ACHN (cell line): ENCODE measurements at places on chromosomes 3 and 15.

- no peak for DNase-seq
These were observed 83.3 kb downstream of the TMEM108 start for GRCh38 chr3:133121450-133121849.

GRCh38 chr3:54663501-54664011, 264.3 kb downstream of the LRTM1 start:
- DNase-seq, result no peak

GRCh38 chr3:42961633-42962032, 17.5 kb upstream of the GASK1A start:
- DNase-seq, result peak; percentile 45

DNA sequence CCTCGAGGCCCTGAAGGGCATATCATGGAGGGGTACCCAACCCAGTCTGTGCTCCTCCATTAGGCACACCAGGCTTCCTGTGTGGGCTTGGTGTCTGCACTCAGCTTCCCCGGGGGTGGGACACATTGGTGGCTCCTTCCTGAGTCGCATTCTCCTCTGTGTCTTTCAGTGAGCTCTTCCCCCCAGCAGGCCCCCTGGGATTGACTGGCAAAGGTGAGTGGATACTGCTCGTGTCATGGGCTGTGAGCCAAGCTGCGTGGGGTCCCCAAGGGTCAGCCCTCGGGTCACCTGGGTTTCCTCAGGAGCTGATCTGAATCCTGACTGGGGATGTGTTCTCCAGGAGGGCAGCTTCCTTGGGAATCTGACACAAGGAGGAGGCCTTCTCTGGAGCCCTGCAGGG, 231.0 kb downstream of the SNRPN start:
- DNase-seq, result no peak

DNA sequence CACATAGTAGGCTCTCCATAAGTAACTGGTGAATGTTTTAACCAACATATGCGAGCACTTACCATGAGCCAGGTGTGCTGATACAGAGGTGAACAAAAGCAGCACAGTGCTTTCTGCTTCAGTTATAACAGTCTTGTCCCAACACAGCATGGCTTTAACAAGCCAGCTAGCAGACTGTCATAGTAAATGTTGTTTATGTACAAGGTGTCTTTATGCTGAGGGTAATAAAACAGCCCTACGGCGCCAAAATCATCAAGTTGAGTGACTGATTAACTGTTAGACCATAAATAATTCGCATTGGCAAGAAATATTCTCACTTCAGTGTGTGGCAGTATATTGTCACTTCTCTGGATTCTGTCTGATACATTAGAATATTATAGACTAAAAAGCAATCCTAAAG, 646.0 kb upstream of the CFAP20DC start:
- DNase-seq, result no peak
